ENCODE measurements at places on chromosomes 13 and 19.

DNA sequence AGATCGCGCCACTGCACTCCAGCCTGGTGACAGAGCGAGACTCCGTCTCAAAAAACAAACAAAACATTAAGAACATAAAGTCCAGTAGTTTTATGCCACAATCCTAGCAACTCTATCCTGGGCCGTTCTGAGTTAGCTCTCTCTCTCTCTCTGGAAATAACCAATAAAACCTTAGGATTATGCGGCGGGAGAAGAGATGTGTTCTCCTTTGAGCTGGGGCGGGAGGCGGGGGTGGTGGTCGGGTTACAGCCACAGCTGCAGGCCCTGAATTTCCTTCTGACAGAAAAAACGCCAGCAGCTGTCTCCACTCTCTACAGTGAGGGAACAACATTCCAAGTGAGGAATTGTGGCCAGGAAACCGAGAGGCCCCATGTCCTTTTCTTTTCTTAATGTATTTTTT lies 9.1 kb upstream of the PNMA8A start:
- no peak for DNase-seq

DNA sequence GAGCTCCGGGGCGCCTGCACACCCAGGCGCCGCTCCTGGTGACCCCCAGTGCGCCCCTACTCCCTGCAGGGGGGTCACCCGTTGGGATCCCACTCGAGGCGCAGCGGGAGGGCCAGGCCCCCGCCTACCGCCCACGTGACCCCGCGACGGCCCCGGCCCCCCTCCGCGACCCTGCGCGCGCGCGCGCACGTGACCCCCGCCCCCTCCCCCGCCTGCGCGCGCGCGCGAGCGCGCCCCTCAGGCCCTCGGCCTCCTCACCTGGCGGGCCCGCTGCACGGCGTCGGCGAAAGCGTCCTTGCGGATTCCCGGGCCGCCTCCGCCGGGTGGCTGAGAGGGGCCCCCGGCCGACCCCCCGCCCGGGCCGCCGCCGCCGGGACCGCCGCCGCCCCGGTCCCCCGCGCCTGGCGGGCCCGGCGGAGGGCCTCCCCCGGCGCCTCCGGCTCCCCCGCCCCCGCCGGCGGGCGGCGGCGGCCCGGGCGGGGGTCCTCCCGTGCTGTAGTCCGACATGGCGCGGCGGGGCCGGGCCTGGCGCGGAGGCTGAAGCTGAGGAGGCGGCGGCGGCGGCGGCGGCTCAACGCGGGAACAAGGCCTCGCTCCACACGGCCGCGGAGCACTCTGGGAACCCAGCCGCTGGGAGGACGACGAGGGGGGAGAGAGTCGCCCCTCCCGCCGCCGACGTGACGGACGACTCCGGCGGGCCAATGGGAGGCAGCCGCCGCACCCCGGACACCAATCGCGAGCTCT lies at the start of gene KHSRP:
TSS of gene KHSRP (minus strand) at position 617 of the 744 bp plus-strand sequence. CDS start at position 507, 110 bp downstream.
- peak; percentile 11 for DNase-seq

DNA sequence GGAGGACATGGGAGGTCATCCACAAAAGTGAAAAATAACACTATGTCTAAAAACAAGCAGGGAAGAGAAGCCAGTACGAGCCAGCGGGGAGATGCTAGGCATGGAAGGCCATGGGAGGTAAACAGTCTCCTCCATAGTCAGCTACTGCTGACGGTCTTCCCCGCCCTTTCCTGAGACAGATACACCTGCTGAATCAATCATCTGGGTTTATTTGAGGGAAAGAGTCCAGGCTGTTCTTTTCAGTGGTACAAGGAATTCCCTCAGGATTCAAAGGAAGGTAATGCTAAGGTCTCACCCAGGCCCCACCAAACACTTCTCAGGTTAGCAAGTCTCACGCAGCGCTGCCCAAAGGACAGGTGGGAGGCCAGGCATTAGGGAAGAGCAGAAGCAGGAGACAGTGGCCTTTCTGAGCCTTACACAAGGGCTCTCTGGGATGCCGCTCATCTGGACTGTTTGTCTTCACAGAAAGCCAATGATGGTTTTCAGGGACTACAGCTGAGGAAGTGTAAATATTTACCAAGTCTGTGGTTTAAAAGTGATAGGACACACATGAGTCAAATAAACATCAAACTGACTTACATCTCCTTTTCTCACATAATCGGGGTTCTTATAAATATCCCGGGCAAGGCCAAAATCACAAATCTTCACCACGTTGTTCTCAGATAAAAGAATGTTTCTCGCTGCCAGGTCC lies 173.9 kb downstream of the FLT1 start:
- no peak for DNase-seq

DNA sequence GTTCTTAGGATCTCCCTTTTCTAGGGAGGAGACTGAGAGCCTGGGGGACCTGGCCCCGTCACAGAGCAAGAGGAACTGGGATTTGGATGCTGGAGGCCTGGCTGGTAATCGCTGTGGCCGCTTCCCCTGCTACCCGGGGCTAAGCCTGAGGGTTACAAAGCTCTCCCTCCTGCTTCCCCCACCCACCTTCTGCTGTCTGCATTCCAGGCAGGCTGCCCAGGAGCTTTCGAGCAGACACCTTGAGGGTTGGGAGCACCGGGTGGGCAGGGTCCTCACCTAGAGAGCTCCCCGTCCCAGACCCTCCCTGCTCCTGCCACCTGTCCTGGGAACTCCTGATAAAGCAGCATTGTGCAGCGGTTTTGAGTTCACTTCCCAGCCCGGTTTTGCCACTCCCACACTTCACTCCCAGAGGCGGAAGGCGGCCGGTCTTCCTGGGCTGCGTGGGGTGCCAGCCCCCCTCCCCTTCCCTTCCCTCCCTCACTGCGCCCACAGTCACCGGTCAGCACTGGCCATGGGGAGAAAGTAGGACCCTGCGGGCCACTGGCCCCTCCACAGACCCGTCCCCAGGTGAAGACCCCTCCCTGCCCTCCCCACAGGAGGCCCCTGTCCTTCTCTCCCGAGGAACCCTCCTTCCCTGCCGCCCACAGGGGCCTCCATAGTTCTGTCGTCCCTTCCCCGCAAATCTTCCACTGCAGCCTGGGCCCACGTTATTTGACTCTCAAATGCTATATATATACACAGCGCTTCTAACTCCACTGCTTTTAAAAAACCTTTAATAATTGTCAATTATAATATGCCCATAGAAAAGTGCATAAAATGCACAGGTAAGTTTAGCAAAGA lies 8.1 kb downstream of the PAK4 start:
- DNase-seq: no peak

DNA sequence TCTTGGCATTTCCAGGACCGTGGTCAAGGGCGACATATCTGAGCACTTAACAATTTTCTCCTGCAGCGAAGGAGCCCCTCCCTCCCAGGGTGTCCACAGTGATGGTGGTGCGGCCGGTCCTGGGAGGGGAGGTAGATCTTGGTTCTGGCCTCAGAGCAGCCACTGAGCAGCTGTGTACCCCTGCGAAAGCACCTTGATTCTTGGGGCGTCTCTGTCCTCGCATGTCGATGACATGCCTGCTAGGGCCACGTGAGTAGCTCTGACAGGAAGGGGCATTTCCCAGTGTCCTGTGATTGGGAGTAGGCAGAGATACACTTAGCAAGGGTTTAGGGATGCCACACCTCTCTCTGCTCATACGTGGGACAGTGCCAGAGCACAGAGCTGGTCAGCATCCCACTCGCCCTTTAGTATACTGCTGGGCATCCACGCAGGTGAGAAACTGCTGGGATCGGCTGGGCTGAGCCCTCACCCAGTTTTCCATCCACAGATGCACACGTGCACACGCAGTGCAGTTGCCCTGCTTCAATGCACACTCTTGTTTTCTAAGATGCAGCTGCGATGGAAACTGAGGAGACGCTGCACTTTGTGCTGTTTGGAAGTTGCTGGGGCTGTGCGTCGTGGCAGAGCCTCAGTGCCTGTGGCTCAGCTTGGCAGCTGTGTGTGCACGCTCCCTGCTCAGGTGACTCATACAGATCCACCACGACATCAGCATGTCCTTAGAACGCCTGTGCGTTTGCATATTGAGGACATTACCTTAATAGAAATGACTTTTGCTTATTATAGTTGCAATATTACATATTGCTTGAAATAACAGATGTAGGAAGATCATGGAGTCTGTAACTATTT lies 66.8 kb downstream of the TEX29 start:
- DNase-seq: no peak

DNA sequence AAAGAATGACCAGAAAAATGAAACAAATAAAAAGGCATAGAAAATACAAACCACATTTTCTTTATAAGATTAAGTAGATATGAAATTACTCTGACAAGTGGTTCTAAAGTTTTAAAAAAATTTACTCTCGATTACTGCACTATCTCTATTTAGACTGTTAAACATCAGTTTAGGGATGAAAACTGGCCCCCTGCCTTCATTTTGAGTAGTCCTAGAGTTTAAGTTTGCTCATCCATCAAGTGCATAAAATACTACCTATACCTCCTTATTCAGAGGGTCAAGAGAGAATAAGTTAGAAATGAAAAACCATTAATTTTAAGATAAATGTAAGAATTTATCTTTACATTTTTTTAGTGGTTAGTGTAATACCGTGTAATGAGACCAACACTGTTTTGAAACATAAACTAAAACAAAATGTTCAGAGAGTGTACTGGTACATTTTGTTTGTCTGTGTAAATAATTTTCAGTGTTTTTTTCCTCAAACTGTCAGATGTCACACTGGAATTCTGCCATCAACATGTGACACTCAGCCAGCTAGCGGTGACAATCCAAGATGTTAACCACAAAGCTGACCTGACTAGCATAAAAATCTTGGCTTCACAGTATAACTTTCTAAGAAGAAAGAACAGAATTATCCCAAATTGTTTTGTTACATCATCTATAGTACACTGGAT lies 184.8 kb upstream of the PCDH20 start:
- peak; percentile 50 for DNase-seq

GRCh38 chr13:18944501-18945068 lies 237.0 kb downstream of the TUBA3C start:
- no peak for DNase-seq

- DNase-seq: no peak
These were observed 1365.6 kb downstream of the OLFM4 start for GRCh38 chr13:54394085-54394700.

DNA sequence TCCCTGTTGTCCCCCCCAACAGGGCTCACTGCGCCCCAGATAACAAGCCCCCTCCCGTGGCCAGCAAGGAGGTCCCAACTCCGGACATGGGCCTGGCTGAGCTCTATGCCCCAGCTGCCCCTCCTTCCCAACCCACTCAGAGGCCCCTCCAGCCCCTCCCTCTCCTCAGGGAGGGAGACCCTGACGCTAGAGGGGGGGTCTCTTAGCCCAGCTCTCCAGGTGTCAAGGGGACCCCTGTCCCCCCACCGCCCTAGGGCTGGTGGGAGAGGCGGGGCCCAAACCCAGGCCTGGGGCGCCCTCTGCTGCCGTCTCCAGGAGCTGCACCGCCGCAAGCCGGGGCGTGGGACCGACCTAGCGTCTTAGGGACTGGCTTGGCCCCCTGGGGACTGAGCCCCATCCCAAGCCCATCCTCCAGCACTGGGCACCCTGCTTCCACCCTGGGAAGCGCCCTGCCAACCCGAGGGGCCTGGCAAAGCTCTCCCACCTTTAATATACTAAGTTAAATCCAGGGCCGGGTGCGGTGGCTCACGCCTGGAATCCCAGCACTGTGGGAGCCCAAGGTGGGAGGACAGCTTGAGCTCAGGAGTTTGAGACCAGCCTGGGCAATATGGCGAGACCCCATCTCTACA lies 1.4 kb downstream of the GRIN3B start:
- no peak for DNase-seq

- no peak for DNase-seq
These were observed 1.7 kb downstream of the ATP13A1 start for GRCh38 chr19:19661675-19662251.

DNA sequence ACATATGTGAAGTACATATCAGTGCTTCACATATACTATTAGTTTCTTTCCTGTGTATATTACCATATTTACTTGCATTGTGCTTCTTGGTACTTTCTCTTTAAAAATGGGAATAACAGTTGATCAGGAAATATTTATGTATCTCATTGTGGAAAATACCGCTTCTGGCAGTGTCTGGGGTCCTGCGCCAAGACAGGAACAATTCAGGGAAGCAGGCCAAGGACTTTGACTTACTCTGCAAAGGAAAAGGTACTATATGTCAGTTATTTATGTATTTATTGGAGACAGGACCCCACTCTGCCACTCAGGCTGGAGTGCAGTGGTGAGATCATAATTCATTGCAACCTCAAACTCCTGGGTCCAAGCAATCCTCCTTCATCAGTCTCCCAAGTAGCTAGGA lies 57.7 kb upstream of the NBEA start:
- no peak for DNase-seq

DNA sequence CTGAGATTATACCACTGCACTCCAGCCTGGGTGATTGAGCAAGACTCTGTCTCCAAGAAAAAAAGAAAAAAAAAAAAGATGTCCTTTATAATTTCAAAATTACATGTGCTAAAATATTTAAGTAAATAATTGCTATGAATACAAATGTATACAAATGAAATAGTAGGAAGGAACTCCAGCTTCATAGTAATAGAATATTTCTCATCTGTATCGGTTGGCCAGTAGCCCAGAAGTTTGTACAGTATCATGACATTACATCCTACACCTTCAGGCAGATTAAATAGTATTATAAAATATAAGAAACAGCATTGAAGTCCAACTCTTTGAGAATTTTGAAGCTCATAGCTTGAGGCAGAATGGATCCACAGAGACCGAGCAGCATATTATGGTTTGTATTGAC lies 36.5 kb upstream of the CLDN10 start:
- DNase-seq: no peak

- DNase-seq: no peak
These were observed 33.3 kb upstream of the SHFL start for GRCh38 chr19:10052602-10053360.

DNA sequence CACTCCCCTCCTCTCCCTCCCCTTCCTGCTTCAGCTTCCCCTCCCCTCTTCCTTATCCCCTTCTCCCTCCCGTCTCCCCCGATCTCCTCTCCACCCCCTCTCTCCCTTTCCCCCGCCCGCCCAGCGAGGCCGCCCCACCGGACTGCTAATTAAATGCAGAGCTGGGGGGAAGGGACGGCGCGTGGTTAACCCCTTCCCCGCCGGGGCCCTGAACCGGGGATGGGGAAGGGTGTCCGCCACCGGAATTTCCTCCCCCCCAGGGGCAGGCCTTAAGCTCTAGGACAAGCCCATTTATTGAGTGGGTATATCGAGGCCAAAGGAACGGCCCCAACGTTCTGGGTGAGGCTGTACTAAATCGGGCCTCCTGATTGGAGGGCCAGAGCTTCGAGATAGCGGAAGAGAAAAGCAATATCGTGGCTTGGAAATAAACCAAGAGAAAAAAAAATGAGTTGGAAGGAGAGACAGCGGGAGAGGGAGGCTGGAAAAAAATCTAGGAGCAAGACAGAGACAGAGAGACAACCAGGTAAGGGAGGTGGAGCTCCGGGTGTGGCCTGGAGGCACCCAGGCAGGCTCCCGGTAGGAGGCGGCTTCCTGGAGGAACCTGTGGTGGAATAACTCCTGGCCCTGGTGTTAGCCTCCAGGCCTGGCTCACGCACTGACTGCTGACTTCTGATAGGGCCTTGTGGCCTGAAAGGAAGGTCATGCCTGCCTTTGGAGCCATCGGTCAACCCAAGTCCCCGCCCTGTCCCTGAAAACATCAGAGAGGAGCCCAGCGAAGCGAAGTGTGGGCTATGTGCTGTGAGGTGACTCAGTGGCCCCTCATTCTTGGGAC lies 11.6 kb upstream of the JUND start:
- no peak for DNase-seq

- DNase-seq: no peak
These were observed 112.4 kb downstream of the KATNAL1 start for GRCh38 chr13:30194906-30195305.
